IPS DF 6.9 (cell line): ENCODE measurements at places on chromosomes 1 and 21.

DNA sequence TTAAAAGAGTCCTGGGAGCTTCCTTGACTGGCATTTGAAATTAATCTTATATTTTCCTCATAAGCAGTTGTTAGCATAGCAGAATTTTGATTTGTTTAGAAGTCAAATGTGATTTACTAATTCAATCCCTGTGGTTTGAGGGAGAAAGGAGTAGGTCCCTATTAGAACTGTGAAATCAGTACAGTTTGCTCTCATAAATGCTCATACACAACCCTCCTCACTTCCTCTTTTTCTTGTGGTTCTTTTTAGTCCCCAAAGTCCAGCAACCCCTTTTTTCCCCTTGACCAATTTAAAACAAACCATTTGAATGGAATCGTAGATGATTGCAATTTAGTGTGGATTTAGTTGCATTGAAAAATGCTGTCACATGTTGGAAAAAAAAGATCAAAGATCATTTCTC lies 9.2 kb upstream of the IFI44 start:
- H3K36me3 ChIP-seq, result no peaks in the 10 kb centered on the region
- no peaks in the 10 kb centered on the region for H3K4me1 ChIP-seq
- no peaks in the 10 kb centered on the region for H3K27me3 ChIP-seq
- no peak overlapping the region for H3K4me3 ChIP-seq
- H3K27ac ChIP-seq, result no peak overlapping the region

GRCh38 chr1:196088541-196088940 lies 519.7 kb downstream of the KCNT2 start:
- no peaks in the 10 kb centered on the region for H3K4me1 ChIP-seq
- no peak for DNase-seq
- H3K4me3 ChIP-seq, result no peak overlapping the region
- no peaks in the 10 kb centered on the region for H3K27me3 ChIP-seq

GRCh38 chr1:152141971-152142584 lies 16.9 kb downstream of the RPTN start:
- no peaks in the 10 kb centered on the region for H3K36me3 ChIP-seq
- H3K27me3 ChIP-seq, result no peaks in the 10 kb centered on the region
- no peak overlapping the region for H3K27ac ChIP-seq
- no peak overlapping the region for H3K4me3 ChIP-seq

GRCh38 chr1:234901491-234902049 lies 227.1 kb downstream of the TOMM20 start:
- no peaks in the 10 kb centered on the region for H3K36me3 ChIP-seq
- no peak overlapping the region for H3K4me3 ChIP-seq
- no peak for DNase-seq
- no peaks in the 10 kb centered on the region for H3K27me3 ChIP-seq

- no peak overlapping the region for H3K4me3 ChIP-seq
- no peak overlapping the region for H3K27ac ChIP-seq
Observed at GRCh38 chr1:59672851-59673572, 141.7 kb upstream of the HOOK1 start.

DNA sequence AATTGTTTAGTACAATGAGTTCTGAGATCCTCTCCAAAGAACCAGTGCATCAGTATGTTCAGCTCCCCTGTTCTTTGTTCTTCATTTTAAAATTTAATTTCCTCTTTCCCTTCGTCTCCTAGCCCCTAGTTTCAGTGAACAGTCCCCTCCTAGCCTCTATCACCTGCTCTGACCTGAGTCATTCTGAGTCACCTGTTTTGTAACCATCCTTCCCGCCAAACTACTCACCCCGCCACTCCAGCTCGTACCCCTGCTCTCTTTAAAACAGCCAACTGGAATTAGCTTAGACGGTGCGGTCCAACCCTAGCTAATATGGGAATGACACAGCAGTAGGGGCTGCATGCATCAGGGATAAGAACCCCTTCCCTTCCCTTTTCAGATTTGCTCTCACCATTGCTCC lies 16.8 kb upstream of the ERVH48-1 start:
- H3K36me3 ChIP-seq, result no peaks in the 10 kb centered on the region
- H3K27ac ChIP-seq, result no peak overlapping the region
- no peak overlapping the region for H3K4me3 ChIP-seq
- no peaks in the 10 kb centered on the region for H3K27me3 ChIP-seq
- no peaks in the 10 kb centered on the region for H3K4me1 ChIP-seq
- DNase-seq, result no peak

DNA sequence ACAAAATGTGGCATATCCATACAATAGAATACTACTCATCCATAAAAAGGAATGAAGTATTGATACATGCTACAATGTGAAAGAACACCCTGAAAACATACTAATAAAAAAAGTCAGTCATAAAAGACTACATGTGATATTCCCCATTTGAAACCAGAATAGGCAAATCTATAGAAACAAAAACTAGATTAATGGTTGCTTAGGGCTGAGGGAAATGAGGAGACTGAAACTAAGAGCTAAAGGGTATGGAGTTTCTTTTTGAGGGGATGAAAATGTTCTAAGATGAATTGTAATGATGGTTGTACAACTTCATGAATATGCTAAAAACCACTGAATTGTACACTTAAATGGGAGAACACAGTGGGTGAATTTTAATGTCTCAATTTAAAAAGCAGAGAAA lies 50.9 kb downstream of the ACBD6 start:
- H3K4me3 ChIP-seq, result no peak overlapping the region
- H3K36me3 ChIP-seq, result no peaks in the 10 kb centered on the region
- H3K27me3 ChIP-seq, result no peaks in the 10 kb centered on the region

DNA sequence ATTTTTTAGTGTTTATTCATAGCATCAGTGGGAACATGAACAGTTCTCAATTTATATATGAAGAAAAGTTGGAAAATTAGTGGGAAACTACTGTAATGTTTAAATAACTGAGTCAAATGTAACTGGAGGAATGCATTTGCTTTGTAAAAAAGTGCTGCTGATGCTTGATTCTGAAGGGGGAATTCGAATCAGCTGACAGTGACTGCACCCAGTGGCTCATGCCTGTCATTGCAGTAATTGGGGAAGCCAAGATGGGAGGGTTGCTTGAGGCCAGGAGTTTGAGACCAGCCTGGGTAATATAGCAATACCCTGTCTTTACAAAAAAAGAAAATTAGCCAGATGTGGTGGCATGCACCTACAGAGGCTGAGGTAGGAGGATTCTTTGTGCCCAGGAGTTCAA lies 398.4 kb downstream of the ZP4 start:
- no peaks in the 10 kb centered on the region for H3K36me3 ChIP-seq
- no peaks in the 10 kb centered on the region for H3K27me3 ChIP-seq
- H3K4me1 ChIP-seq, result no peaks in the 10 kb centered on the region
- no peak overlapping the region for H3K4me3 ChIP-seq
- no peak for DNase-seq
- H3K27ac ChIP-seq, result no peak overlapping the region
